ENCODE measurements at places on chromosomes 5 and 9.

DNA sequence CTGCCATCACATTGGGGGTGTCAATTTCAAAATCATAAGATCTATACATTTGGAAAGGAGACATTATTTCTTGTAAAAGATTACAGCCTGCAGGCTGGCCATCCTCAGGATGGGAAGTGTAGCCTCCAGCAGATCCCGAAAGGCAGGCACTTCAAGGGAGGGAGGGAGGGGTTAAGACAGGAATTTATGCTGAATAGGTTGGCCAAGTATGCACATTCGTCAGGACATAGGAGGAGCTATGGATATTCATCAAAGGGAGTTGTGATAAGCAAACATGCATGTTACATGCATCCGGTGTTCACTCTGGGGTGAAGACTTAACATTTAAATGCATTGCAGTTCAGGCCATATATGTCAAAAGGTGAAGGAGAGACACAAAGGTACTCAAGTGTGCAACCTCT, 119.4 kb downstream of the CEP120 start:
- DNase-seq = no peak

GRCh38 chr5:18465833-18466681, 831.8 kb downstream of the TAF11L14 start:
- DNase-seq = no peak

DNA sequence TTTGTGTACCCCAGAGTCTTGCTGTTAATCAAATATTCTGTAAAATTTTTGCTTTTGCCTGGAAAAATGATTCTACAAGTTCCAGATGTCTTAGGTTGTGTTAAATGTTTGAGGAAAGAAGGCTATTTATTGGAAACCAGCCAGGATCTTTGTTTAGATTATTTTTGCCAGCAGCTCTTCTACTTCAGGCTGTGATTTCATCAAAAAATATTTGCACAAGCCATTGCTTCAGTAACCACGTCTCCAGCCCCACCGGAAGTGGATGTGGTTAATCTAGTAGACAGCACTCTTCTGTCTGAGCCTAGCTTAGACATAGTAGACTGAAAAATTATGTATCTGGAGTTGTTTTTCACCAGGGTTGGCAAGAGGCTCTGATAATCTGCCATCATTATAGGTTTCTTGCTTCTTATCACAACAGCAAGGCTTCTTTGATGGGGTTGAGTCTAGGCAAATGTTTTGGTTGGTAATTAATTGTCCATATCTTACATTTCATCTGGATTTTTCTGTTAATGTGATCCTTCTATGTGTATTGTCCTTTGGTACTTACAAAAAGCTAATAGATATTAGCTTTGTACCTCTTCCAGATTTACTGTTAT, 17.1 kb downstream of the KCTD16 start:
- no peak for DNase-seq

GRCh38 chr9:101418518-101419430, 16.8 kb downstream of the ALDOB start:
- DNase-seq = no peak

DNA sequence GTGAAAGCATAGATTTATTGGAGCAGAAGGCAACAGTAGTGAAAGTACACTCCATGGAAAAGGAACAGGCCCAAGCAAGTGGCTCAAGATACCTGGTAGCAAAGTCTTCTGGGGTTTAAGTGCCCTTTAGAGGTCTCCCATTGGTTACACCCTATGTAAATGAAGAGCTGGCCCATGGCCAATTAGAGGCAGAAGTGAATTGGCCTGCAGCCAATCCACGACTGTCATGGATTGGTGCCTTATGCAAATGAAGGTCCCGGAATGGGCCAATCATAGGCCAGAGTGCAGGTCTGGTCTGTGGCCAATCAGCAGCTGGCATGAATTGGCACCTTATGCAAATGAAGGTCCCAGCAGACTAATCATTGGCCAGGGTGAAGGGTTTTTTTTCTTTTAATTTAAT, 64.2 kb upstream of the PCSK5 start:
- DNase-seq = no peak

Measured in HCT116 (cell line).